ENCODE measurements at places on chromosomes 4 and X.

- H3K27me3 ChIP-seq = no peaks in the 10 kb centered on the region
- no peaks in the 10 kb centered on the region for H3K36me3 ChIP-seq
- ATAC-seq = no peak
- no peaks in the 10 kb centered on the region for H3K4me1 ChIP-seq
- no peak overlapping the region for H3K4me3 ChIP-seq
Observed at GRCh38 chrX:44305921-44306320, 37.6 kb downstream of the EFHC2 start.

- no peak overlapping the region for H3K27ac ChIP-seq
- no peaks in the 10 kb centered on the region for H3K27me3 ChIP-seq
- no peaks in the 10 kb centered on the region for H3K4me1 ChIP-seq
- no peak overlapping the region for H3K4me3 ChIP-seq
- H3K36me3 ChIP-seq = no peaks in the 10 kb centered on the region
Observed at GRCh38 chrX:94361241-94361640, 687.2 kb downstream of the FAM133A start.

DNA sequence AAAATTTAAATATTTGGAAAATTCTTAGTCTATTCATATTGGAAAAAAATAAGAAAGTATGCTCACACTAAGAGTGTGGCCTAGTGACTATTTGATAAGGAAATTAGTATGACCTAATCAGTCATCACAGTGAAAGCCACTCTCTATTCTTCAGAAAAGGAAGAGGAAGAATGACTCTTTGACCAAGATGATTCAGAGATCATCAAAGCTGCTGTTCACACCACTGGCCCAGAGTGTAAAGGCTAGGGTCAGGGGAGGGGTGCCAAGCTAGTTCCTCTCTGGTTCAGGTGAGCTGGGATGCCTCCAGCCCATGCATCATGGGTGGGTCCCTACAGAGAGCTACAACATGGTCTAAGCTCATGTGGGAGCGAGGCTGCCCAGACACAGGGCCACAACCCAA, 396.9 kb upstream of the NDST3 start:
- H3K27me3 ChIP-seq = no peaks in the 10 kb centered on the region
- no peak overlapping the region for H3K4me3 ChIP-seq
- ATAC-seq = no peak
- no peaks in the 10 kb centered on the region for H3K4me1 ChIP-seq

- H3K27me3 ChIP-seq = no peaks in the 10 kb centered on the region
- ATAC-seq = no peak
- H3K36me3 ChIP-seq = no peaks in the 10 kb centered on the region
- H3K4me1 ChIP-seq = no peaks in the 10 kb centered on the region
Observed at GRCh38 chr4:120991885-120992284, 69.4 kb upstream of the PRDM5 start.

GRCh38 chr4:41362621-41363383, 106.1 kb downstream of the UCHL1 start:
- no peak for ATAC-seq
- no peaks in the 10 kb centered on the region for H3K4me1 ChIP-seq
- peak overlapping the region; percentile 87 for H3K27ac ChIP-seq
- H3K27me3 ChIP-seq = no peaks in the 10 kb centered on the region
- no peaks in the 10 kb centered on the region for H3K36me3 ChIP-seq

- no peaks in the 10 kb centered on the region for H3K4me1 ChIP-seq
- no peaks in the 10 kb centered on the region for H3K36me3 ChIP-seq
- peaks cover 6% of the 10 kb centered on the region for H3K27me3 ChIP-seq
- no peak for ATAC-seq
Observed at GRCh38 chr4:70533791-70534190, 15.4 kb downstream of the AMTN start.

DNA sequence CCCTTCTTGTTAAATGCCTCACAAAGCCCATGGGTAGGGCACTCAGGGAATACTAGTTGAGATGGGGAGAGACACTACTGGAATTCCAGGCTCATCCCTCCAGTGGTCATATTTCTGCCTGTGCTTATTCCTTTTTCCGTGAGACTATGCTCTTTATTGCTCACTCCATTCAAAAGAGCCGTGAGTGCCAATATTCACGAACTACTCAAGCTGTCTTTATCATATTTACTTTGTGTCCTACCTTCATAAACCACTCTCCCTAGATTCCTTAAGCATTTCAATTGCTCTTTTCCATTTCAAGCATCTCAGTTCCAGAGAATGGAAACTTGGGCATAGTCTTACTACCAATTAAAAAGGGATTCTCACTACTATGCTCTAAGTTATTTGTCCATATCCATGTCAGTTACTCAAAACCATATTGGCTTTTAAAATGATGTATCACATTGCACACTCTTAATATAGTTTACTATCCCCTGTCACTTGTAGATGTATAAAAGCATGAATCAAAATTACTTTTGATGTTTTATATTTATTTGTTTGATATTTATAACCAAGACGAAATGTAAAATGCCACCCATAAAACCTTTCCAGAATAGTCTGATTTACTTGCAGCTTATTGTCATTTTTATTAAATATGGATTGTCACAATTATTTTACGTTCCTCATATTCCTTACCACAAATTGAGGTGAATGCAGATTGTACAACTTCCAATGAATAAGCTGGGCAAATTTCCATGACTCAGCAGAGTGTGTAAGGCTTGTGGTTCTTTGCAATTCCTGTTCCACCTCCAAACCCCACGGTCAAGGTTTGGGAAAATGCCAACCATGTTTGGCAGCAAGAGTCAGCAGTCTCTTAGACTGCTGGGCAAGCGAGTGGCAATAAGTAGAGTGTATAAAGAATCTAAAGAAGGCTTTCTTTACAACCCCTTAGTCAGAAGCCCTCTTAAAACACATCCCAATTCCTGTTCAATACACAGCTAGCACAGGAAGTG, 24.4 kb downstream of the ENOX2 start:
- H3K36me3 ChIP-seq = no peaks in the 10 kb centered on the region
- no peak for ATAC-seq
- H3K27me3 ChIP-seq = no peaks in the 10 kb centered on the region
- H3K4me3 ChIP-seq = no peak overlapping the region

DNA sequence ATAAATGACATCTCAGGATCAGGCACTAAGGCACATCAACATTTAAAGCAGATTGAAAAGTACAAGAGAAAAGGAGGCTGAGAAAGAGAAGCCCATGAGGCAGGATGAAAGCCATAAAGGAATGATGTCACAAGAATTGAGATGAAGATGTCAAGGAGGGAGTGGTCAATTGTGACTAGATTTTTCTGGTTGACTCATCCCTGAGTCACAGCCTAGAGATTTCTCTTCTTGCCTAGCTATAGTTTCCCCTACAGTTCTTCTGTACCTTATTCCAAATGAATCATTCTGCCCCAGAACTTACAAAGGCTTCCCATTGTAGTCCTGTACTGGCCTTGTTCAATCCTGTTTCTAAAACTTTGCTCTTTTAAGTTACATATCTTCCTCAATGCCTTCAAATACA, 3.4 kb upstream of the USP53 start:
- ATAC-seq = no peak
- no peak overlapping the region for H3K4me3 ChIP-seq
- peaks cover 9% of the 10 kb centered on the region for H3K4me1 ChIP-seq
- no peaks in the 10 kb centered on the region for H3K27me3 ChIP-seq

GRCh38 chr4:15024386-15024785, 22.1 kb downstream of the CPEB2 start:
- H3K27me3 ChIP-seq = no peaks in the 10 kb centered on the region
- ATAC-seq = no peak
- no peaks in the 10 kb centered on the region for H3K36me3 ChIP-seq
- H3K4me3 ChIP-seq = no peak overlapping the region
- no peak overlapping the region for H3K27ac ChIP-seq

GRCh38 chr4:173855015-173855414, 325.0 kb upstream of the HAND2 start:
- no peak overlapping the region for H3K27ac ChIP-seq
- no peak overlapping the region for H3K4me3 ChIP-seq
- peaks cover 12% of the 10 kb centered on the region for H3K4me1 ChIP-seq
- no peaks in the 10 kb centered on the region for H3K27me3 ChIP-seq
- ATAC-seq = no peak

- no peaks in the 10 kb centered on the region for H3K4me1 ChIP-seq
- no peaks in the 10 kb centered on the region for H3K27me3 ChIP-seq
- no peak overlapping the region for H3K4me3 ChIP-seq
- ATAC-seq = no peak
- no peaks in the 10 kb centered on the region for H3K36me3 ChIP-seq
- H3K27ac ChIP-seq = no peak overlapping the region
Observed at GRCh38 chrX:50067435-50068284, 133.1 kb downstream of the AKAP4 start.

DNA sequence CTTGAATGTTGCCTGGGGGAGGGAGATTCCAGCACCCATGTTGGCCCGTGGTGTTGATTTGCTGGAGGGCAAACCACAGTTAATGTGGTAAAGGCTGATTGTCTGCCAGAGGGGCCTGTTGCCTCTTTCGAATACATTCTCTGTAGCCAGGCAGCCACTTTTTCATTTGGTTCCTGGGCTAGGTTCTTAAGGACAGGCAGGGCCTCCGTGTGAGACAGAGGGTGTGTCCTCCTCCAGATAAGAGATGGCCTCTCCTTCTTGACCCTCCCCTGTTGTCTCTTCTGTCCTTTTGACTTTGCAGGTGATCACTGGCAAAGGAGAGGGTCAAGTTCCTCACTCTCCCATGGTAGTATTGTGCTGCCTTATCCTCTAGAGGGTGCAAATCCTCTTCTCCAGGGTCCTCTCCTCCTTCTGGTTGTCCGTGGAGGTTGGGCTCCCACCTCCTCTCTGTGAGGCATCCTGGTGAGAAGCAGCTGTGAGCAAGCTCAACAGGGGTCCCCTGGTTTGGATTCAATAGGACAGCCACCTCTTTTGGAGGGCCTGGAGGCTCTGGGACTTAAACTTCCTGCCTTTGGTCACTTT, 44.9 kb downstream of the ZNF182 start:
- H3K4me1 ChIP-seq = no peaks in the 10 kb centered on the region
- no peak for ATAC-seq
- H3K27ac ChIP-seq = no peak overlapping the region
- H3K36me3 ChIP-seq = no peaks in the 10 kb centered on the region

DNA sequence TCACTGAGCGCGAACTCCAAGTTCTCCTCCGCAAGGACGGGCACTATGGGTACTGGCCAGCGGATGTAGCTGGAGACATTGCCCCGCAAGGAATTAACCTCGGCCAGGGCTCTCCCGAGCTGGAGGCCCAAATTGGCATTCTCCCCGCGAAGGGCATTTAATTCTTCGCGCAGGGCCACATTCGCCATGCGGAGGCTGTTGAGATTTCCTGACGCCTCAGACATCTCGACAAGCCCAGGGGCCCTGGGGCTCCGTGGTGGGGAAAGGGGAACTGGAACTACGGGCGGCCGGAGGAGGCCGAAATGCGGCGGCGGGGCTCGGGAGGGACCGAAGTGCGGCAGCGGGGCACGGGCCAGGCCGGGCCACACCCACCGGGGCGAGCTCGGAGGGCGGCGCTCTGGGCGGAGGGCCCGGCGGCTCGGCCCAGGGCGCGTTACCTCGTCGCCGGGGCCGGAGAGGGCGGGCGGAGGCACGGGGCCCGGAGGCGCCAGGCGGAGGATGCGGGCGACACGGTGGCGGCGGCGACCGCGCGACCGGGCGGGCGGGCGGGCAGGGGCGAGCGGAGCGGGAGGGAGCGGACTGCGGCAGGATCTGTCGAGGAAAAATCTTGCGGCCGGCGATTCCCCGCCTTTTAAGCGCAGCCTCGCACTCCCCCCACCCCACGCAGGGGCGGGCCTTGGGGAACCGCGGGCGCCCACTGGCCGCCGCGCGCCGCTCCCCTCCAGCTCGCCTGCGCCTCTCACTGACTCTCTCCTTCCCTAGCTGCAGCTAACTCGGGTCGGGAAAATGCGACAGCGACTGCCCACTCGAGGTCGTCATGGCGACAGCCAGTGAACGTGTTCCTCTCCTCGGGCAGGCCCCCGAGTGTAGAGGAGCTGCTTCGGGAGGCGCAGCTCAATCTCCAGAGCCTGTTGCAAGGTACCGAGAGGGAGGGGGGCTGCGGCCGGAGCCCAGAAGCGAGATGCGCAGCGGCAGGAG, at the start of gene RTL5:
Gene RTL5 (minus strand): TSS at position 599 of the 978 bp plus-strand sequence.
- peaks cover 54% of the 10 kb centered on the region for H3K4me1 ChIP-seq
- peak; percentile 94 for ATAC-seq
- H3K27ac ChIP-seq = peak within 1 kb of the TSS; percentile 87
- no peaks in the 10 kb centered on the region for H3K36me3 ChIP-seq
- no peaks in the 10 kb centered on the region for H3K27me3 ChIP-seq

- peaks cover 4% of the 10 kb centered on the region for H3K27me3 ChIP-seq
- H3K4me1 ChIP-seq = no peaks in the 10 kb centered on the region
- H3K4me3 ChIP-seq = no peak overlapping the region
- peak; percentile 13 for ATAC-seq
- no peaks in the 10 kb centered on the region for H3K36me3 ChIP-seq
Observed at GRCh38 chrX:17655211-17656034, 81.9 kb upstream of the SCML1 start.

DNA sequence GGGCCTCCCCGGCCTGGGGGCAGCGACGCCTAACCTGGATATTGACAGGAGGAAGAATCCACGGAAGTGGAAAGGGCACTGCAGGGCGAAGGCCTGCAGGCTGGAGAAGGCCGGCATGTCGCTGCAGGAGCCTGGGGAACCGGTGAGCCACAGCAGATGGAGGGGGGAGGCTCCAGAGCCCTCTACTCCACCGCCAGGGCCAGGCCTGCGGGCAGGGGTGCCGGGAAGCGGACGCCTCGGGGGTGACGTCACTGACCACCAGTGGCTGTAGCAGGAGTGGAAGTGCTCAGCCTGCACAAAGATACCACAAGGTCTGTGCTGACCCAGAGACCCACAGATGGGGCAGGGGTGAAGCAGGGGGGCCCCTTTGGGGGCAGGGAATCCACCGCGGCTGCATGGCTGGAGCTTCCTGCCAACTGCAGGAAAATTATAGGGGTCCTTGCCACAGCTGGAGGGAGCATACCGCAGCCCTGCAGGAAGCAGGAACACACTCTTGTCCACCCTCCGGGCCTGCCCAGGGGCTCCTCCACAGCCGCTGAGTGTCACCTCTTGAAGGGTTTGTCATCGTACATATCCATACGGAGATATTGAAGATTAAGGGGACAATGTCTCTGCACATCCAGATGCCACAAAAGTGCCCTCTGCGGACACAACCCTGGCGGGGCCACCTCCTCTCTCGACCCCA, 7.6 kb upstream of the HTRA3 start:
- H3K36me3 ChIP-seq = no peaks in the 10 kb centered on the region
- ATAC-seq = no peak
- H3K4me1 ChIP-seq = peaks cover 16% of the 10 kb centered on the region
- peak overlapping the region; percentile 73 for H3K27ac ChIP-seq
